GM13976 (cell line): ENCODE measurements at places on chromosomes 4 and X.

DNA sequence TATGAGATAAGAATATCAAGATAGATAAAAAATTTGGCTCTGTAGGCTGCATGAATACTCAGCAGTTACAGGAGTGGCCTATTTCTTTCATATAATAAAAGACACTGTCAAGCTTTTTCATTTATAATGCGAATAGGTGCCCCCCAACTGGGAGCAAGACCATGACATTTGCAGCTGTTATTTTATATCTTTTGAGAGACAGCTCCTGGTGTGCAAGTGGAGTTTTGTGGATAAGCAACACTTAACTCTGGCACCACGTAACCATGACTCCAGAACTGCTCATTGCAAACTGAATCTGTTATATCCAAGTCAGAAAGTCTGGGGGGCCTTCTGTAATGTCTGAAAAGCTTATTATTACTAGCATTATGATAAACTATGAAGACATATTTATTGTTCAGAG lies 1372.4 kb downstream of the C4orf33 start:
- DNase-seq, result no peak

DNA sequence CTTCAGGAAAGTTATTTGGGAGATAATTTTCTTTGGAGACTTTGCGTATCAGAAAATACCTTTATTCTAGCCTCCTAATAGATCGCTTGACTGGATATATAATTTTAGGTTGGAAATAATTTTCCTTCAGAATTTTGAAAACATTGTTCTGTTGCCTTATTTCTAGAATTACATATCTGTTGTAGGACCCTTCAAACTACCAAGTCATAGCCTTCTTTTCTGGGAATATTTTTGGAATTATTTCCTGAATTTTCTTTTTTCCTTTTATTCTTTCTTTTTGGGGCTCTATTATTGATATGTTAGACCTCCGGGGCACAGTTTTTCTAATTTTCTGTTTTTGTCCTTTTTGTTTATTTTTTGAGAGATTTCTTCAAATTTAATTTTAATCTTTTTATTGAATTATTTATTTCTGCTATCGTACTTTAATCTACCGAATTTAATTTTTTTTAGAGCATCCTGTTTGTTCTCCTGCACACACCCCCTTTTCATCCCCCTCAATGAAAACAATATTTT lies 100.5 kb downstream of the KDM6A start:
- no peak for DNase-seq

DNA sequence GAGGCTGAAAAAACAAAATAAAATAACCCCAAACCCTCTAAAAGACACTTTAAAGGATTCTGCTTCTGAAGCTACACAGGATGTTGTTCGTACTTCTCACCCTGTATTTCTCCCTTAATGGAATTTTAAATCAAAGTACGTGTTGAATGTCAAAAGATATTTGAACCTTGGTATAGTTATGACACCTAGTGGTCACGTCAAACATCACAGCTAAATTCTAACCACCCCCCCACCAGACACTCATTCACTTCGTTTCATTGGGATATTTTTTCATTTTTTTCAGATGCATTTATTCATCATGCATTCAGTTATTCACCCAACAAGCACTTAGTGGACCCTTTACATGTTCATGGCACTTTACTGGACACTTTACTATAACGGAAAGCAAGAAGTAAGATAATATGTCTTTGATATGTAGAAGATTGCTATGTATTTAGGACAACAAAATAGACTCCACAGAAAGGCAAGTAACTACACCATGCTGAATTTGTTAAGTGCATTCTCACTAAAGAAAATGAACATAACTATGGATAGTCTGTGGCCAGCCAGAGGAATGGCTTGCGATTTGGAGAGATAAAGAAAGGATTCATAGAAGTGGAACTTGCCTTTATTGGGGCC lies 62.5 kb upstream of the GPR174 start:
- DNase-seq, result peak; percentile 29

DNA sequence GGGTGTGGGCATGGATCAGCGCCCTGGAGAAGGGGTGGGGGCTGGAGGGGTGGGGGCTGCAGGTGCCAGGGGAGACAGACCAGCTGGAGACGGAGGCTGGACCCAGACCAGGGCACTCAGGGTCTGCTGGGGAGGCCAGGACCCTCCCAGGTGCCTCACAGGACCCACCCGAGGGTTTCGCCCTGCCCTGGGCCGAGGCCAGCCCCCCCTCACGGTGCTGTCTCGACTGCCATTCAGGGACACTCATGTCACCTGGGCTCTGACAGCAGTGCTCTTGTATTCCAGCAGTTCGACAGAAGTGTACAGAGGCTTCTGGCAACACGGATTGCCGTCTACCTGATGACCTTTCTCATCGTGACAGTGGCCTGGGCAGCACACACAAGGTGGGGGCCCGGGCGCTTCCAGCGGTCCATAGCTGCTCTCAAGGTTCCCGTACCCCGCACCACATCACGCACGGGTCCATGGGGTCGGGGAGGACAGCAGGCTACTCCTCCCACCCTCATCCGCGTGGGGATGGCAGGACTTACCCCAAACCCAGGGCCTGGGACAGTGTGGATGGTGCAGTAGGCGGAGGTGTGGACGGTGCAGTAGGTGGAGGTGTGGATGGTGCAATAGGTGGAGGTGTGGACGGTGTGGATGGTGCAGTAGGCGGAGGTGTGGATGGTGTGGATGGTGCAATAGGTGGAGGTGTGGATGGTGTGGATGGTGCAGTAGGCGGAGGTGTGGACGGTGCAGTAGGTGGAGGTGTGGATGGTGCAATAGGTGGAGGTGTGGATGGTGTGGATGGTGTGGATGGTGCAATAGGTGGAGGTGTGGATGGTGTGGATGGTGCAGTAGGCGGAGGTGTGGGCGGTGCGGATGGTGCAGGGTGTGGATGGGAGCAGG lies 18.1 kb downstream of the TMEM175 start:
- no peak for DNase-seq

DNA sequence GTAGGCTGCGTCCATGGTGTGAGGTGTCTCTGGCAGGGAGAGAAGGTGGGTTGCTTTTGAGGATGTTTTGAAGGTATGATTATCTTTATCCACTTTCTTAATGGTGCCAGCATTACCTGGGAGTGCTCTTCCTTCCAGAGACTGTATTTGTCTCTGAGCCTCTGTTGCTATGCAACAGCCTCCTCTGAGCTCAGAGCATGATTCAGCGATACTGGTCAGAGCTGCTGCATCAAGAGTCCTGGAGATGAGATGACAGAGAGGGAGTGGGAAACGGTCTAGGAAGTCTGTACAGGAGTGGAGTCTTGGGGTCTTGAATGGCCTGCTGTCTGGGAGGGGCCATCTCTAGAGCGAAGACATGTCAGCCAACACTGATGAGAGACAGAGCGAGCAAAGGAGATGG lies 104.4 kb upstream of the RAB40AL start:
- DNase-seq, result no peak

- DNase-seq, result no peak
Observed at GRCh38 chrX:129496625-129497024, 26.7 kb downstream of the SMARCA1 start.

- no peak for DNase-seq
Observed at GRCh38 chr4:779555-779954, 46.4 kb downstream of the CPLX1 start.

DNA sequence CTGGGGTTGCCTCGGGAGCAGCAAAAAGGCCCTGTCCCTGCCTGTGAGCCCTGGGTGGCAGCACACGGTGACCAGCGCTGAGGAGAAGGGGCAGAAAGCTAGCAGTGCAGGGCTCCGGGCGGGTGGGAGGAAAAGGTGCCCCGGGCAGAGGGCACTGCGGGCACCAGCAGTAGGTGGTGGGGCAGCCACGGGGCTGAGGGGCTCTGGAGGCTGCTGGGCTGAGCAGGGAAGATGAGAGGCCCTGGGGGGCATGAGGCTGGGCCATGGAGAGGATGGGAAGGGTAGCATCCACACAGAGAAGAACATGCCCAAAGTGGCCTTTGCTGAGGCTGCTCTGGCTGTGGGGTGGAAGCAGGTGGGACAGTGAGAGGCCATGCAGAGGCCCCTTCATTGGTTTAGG lies 67.5 kb upstream of the NKX1-1 start:
- DNase-seq, result no peak

- DNase-seq, result no peak
Observed at GRCh38 chrX:146614663-146615478, 194.7 kb upstream of the CXorf51B start.

DNA sequence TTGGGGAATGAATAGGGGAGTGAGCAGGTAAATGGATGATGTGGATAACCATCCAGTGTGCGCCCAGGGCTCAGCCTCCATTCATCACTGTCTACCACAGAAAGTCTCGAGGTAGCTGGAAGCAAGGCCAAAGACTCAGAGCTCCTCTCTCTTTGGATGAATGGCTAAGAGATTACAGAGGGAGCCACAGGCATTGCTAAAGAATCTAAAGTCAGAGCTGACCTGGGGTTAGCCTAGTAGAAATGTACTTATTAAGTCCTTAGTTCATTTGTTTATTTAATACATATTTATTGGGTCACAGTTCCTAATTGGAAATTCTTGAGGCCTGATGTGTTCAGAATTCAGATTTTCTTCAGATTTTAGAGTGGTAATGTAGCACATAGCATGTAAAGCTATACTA lies 88.7 kb upstream of the HPF1 start:
- DNase-seq, result no peak

- DNase-seq, result no peak
Observed at GRCh38 chr4:124066595-124066994, 645.9 kb downstream of the ANKRD50 start.

DNA sequence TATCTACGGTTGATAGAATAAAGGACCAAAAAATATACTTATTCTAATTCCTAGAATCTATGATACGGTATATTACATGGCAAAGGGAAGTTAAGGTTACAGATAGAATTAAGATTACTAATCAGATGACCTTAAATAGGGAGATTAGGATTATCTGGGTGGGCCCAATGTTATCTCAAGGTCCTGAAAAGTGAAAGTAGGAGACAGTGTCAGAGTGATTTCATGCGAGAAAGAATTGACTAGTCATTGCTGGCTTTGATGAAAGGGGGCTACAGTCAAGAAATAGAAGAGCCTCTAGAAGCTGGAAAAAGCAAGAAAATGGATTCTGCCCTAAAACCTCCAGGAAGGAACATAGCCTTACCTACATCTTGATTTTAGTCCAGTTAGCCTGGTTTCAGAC lies 176.9 kb upstream of the PPP1R2C start:
- DNase-seq, result no peak

- DNase-seq, result no peak
Observed at GRCh38 chr4:91362125-91362524, 941.6 kb upstream of the GRID2 start.

DNA sequence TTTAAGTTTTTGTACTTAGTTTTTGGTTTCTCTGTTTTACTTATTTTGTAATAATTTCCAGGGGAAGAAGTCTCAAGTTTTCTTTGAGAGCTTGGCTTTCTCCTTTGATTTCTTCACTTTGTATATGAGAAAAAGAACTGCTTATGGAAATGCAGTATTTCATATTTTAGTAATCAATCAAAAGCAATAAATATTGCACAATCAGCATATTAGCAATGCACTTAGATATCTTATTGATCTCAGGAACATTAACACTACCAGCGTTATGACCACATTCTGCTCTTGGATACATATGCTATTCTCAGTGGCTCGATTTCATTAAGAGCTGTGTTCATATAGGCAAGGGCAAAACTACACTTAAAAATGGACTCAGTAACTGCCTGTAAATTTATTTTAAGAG lies 381.0 kb upstream of the DMD start:
- DNase-seq, result no peak

DNA sequence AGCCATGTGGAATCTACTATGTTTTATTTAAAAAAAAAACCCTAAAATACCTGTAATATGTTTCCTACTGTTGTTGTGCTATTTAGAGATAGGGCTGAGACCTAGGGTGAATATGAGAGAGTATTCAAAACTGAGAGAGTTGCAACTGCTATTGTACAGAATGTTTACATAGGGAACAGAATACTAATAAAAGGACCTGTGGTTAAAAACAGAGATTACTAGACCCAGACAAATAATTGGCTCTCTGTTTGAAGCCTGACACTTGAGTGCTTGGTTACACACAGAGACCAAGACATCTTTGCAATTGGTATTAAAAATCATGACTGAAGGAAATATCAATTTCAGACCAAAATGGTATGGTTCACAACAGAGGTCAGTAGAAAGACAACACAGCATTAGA lies 278.9 kb upstream of the GIMD1 start:
- no peak for DNase-seq

GRCh38 chr4:160224049-160224448 lies 1121.2 kb downstream of the RAPGEF2 start:
- no peak for DNase-seq

DNA sequence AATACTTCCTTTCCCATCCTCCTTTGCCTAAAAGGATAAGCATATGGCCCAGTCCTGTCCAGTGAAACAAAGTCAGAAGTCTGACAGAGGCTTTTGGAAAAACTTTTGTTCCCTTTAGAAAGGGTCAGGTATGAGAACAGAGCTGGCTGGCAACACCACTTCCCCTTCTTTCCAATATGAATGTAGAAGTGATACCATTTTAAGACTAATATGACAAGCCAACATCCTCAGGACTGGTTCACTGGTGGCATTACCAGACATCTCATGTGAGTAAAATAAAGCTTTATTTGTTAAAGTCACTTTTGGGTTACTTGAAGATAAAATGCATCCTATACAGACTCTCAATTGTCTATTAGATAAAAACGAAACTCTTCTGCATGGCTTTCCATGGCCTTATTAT lies 83.6 kb upstream of the PTCHD1 start:
- DNase-seq, result no peak

- DNase-seq, result no peak
Observed at GRCh38 chrX:119101168-119101567, 26.4 kb downstream of the KIAA1210 start.

- no peak for DNase-seq
Observed at GRCh38 chr4:25702848-25703247, 47.2 kb downstream of the SLC34A2 start.

DNA sequence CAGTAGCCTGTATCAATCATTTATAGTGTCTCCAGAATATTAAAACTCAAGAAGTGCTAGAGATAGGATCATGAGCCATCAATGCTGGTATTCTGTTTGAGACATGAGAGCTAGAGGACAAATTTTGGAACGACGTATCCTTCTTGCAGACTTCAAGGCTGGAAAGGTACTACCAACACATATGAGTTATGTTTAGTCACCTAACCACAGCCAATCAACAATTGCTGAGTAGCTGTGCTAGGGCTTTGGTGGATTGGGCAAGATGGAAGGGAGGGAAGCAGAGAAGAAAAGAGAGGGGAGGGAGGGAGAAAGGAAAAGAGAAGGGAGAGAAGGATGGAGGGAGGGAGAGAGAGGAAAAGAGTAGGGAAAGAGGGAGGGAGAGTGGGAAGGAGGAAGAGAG lies 21.6 kb upstream of the RAI2 start:
- DNase-seq, result no peak

DNA sequence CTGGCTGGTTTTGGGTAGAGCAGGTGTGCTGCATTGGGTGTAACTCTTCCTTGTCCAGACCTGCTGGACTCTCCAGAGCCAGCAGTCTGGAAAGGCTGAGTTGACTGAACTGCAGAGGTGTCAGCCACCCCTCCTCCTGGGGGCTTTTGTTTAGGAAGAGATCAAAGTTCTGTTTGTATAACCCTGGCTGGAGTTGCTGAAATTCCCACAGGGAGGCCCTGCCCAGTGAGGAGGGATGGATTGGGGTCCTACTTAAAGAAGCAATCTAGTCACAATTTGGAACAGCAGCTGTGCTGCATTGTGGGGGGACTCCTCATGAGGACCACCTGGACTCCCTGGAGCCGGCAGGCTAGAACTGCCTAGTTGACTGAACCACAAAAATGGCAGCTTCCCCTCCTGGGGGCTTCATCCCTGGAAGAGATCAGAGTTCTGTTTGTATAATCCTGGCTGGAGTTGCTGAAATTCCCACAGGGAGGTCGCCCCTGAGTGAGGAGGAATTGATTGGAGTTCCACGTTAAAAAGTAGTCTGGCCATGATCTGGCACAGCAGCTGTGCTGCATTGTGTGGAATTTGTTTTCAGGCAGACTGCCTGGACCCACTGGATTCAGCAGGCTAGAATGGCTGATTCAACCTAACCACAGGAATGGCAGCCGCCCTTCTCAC lies 264.9 kb upstream of the ZC4H2 start:
- DNase-seq, result no peak
